ENCODE measurements at places on chromosomes 16 and 17.

- DNase-seq = peak; percentile 0
These were observed 210.0 kb upstream of the GSE1 start for GRCh38 chr16:85402910-85403692.

- DNase-seq = peak; percentile 96
These were observed 7.3 kb downstream of the NT5C start for GRCh38 chr17:75124041-75124818.

DNA sequence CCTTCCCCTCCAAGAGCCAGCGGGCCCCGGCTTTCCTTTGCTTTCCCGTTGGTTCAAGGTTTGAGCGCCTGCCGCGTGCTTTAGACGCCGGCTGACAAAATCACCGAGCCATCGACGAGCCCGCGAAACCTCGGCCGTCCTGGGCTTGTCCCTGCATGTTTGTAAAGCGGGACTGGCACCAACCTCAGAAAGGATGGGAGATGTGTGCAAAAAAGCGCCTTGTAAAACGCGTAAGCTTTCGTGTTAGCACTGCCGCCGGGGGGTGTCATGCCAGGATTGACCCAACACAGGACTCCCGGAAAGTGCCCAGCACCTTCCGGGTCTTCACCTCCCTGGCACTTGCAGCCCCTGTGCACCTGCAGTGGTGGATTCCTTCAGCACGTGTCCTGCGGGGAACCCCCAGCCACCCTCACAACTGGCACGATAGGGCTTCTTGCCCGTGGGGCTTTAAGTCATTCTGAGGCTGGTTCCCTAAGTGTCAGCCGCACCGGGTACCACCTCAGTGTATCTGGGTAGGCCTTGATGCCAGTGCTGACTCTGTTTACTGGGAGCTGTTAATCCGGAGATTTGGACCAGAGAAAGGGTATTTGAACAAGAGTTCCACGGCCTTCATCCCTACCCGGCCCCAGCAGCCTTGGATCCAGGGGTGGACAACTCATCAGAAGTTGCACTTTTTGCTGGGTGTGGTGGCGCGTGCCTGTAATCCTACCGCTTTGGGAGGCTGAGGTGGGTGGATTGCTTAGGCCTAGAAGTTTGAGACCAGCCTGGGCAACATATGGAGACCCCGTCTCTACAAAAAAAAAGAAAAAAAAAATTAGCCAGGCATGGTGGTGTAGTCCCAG is 817 bp downstream of the NDUFAF8 start:
- peak; percentile 28 for DNase-seq

DNA sequence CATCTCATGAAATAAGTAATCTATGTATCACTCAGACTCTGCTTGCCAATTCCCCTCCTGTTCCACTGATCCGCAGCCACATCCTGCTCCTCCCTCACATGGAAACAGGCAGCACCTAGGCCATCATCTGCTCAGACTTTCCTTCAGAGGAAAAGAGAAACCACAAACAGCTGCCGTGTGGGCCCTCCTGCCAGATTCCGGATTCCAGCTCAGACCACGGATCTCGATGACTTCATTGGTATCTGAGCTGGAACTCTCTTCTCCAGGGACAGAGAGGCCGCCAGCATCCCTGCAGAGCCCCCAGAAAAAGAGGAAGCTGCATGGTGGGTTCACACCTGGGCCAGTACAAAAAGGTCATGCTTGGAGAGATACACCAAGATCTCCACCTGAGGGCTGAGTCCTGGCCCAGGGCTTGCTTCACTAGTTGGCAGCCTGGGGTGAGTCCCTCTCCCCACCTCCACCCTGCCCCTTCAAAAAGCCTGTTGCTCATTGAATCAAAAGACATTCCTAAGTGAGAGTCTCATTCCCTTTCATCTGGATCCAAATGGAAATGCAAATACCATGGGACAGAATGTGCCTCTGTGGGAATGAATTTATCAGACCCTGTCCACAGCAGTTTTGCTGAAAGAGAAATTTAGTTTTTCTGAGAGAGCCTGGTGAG is 47.2 kb downstream of the HOXB1 start:
- peak; percentile 66 for DNase-seq

- DNase-seq = no peak
These were observed 14.5 kb upstream of the RASD1 start for GRCh38 chr17:17510456-17511292.

DNA sequence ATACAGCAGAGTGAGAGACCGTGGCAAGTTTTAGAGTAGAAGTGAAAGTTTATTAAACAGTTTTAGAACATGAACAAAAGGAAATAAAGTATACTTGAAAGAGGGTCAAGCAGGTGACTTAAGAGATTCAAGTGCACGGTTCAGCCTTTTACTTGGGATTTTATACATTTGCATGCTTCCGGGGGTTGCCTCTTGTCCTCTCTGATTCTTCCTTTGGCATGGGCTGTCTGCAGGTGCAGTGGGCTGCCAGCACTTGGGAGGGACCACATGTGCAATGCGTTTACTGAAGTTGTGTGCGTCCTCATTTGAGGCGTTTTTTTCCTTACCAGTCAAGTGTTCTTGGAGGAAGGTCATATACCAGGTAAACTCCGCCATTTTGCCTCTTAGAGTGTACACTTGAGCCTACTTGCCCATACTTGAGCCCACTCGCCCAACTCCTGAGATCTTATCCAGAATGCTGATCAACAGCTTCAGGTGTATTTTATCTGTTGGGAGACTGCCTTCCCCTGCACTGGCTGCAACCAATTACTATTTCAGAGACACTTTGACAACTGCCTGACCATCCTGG is 195.2 kb downstream of the IRX5 start:
- no peak for DNase-seq

GRCh38 chr17:29145289-29146073 is 34.7 kb downstream of the MYO18A start:
- peak; percentile 69 for DNase-seq

DNA sequence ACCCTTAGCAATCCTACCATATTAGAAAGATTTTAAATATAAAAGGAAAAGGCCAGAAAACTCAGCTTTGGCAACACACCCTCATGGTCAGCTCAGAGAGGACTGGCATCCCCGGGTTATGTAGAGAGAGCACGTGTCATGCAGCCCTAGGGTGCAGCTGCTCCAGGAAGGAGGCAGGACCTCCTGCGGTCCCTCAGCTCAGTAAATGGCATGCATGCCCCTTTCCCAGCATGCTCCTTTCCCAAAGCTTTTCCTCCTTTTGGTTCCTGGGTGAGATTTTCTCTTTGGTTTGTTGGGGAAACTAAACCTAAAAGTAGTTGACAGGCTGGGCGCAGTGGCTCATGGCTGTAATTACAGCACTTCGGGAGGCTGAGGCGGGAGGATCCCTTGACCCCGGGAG is 3.9 kb downstream of the GAN start:
- peak; percentile 27 for DNase-seq

DNA sequence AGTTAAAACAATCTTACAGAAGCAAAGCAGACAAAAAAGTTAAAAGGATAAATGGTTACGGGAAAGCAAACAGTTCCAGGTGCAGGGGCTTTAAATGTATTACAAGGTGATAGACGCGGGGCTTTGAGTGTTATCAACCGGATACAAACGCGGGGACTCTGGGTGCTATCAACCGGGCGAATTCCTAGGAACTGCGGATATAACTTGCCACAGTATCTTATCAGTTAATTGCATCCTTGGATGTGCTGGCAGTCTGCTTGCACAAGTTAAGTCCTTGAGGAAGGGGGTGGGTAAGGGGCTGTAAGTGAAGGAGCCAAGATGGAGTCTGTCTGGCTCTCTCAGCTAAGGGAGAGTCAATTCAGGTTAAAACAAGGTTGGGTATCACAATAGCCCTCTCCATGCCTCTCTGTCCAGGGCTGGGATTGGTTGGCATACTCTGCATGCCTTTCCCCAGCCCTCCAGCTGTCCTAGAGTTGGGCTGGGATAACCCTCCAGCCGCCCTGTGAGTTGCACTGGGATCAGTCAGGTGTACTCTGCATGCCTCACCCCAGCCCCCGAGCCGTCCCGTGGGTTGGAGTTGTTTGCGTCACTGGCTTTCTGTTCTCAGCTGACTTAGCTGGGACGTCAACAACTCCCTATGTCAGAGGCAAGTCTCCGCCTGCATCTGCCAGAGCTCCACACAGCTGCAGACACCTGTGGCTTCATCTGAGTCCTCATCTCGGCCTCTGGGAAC is 40.9 kb downstream of the TMEM235 start:
- peak; percentile 55 for DNase-seq

DNA sequence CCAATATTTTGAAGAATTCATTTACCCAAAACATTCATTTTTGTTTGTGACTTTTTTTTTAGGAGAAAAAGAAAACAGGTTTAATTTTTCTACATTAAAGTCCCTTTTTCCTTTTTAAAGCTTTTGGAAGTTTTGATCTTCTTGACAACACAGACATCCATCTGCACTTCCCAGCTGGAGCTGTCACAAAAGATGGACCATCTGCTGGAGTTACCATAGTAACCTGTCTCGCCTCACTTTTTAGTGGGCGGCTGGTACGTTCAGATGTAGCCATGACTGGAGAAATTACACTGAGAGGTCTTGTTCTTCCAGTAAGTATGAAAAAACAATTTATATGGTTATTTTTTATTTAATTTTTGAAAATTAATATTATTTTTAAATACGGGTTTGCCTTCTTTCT is 37.2 kb downstream of the SIAH1 start:
- no peak for DNase-seq

GRCh38 chr16:73063854-73064211 is 15.9 kb upstream of the ZFHX3 start:
- DNase-seq = no peak

GRCh38 chr17:79078476-79079190 is 4.0 kb downstream of the ENGASE start:
- no peak for DNase-seq

GRCh38 chr16:9594946-9595345 is 503.5 kb downstream of the HAPSTR1 start:
- no peak for DNase-seq

DNA sequence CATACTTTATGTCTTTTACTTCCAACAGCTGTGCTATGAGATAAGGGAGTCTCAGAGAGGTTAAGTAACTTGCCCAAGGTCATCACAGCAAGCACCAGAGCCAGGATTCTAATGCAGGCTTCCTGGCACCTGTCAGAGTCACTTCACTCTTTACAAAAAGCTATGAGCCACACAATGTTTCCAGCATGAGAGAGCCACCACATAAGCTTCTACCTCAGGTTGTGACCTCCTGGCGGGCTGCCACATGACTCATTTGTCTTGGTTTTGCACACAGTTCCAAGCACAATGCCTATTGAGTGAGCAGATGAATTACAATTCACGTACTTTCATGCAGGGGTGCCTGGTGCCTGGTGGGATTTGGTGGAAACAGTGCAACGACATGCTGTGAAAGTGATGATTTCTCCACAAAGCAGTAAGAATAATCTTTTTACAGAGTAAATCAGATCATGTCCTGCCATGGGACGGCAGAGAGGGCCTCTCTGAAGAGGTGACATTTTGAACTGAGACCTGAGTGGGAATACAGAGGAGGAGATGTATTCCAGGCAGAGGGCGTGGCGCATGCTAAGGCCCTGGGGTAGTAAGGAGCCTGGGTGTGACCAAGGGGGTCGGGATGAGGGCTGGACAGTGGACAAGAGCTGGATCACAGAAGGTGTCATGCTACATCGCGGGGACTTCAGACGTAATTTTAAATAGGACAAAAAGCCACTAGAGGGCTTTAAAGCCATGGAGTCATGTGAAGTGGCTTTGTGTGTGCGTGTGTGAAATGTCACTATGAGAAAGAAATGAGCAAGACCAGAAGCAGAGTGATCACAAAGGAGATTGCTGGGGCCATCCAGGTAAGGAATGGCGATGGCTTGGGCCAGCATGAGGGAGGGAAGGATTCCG is 53.4 kb downstream of the CACNG3 start:
- peak; percentile 94 for DNase-seq

GRCh38 chr16:84396537-84397008 is 28.2 kb downstream of the ATP2C2 start:
- peak; percentile 84 for DNase-seq

DNA sequence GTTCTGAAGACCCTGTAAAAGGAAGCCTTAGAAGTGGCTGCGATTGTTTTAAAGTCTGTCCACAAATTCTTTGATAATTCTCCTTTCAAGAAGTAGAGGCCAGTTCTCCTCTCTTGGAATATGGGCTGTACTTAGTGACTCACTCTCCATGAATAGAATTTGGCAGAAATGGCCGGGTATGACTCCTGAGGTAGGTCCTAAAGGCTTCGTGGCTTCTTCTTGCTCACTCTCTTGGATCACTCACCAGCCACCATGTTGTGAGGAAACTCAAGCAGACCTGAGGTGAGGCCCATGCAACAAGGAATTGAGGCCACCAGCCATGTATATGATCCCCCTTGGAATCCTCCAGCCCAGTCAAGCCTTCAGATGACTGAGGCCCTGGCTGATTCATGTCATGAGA is 75.8 kb downstream of the WWOX start:
- no peak for DNase-seq

GRCh38 chr17:17042384-17042736 is at the start of gene MPRIP:
Gene MPRIP, plus strand, starts transcription at chr17:17042457. Its CDS starts 392 bp downstream, at chr17:17042849.
- no peak for DNase-seq

DNA sequence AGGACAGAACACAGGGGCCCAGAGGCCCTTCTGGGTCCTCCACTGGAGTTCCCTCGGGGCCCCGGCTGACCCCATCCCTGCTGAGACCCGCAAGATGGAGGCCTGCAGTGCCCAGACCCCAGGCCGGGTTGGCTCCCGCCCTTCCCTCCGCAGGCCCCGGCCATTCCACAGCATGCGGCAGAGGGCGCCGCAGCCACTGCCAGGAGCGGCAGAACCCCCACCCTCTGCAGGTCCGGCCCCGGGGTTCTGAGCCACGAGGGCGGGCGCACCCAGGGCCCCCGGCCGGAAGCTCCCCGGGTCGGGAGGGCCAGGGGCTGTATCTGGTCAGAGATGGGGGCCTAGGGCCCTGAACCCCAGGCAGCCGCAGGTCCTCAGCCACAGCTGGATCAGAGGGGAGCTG is 2.4 kb upstream of the PERCC1 start:
- peak; percentile 47 for DNase-seq

- peak; percentile 21 for DNase-seq
These were observed 43.5 kb downstream of the PKD1 start for GRCh38 chr16:2092256-2092620.

- no peak for DNase-seq
These were observed 113.8 kb downstream of the SLC39A11 start for GRCh38 chr17:72978593-72979218.

DNA sequence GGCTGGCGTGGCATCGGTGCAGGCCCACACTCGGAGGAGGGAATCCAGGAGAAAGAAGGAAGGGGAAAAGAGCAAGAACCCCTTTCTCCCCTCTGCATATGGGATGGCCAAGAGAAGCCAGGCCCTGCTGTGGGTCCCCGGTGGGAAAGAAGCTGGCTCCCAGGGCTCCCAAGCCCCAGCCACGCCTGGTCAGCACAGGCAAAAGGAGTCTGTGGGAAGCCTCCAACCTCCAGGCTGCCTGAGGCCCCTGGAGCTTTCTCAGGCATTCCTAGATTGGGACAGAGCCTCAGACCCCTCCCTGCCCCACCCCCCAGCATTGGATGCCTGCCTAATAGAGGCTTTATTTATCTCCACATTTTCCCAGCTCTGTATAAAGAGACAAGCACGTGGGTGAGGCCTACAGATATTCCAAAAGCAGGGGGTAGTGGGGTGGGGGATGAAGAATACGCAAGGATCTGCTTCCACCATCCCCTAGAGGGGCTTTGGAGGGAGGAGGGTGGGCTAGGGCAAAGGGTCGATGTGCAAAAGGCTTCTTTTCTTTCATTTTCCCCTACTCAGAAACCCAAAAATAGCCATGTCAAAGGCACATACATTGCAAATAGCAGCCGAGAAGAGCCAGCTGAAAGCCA is 56.4 kb downstream of the MPRIP start:
- DNase-seq = no peak
